ENCODE measurements at places on chromosomes 4 and X.

DNA sequence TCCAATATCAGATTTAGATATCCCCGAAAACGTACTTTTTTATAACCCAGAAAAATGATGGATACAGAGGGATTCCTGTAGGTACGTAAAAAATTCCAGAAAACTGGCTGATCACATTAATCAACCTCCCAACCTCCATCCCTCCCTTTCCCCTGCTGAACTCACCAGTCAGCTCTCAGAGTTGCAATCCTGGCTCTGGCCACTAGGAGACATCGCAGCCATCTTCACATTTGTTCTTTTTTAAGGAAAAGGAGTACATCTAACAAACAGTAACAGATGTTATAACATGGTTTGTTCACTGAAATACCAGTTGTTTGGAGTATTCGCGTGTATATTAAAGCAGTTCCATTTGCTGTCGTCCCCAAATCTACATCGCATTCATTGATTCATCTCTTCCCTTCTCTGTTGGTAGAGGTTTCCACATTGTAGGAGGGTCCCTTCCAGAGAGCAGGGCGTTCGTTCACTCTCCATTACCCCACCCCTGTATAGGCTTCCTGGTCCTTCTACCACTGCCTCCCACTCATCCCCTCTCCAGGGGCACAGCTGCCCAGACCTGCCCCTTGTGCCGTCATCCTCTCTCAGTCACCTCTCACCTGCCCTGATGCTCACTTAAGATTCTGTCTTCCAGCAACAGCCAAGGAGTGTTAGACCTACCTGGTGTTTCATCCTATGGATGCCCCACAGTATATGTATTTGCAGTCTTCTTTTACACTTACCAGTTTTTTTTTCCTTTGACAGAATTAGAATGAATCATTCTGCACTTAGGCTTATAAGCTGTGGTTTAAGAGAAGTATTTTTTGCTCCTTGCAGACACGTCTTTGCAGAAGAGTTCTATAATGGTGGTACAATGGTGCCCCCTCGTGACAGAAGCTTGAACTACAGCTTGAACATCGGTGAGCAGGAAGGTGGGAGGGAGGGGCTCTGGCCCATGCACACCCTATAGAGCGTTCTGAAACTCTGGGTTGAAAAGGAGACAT, 36.8 kb upstream of the RAB40AL start:
- DNase-seq: peak; percentile 64

GRCh38 chr4:86543560-86544309, 50.4 kb upstream of the PTPN13 start:
- DNase-seq: no peak

- DNase-seq: no peak
Measured at GRCh38 chr4:145315811-145316225, 135.4 kb upstream of the OTUD4 start.

- DNase-seq: no peak
Measured at GRCh38 chr4:96120206-96120605, 280.3 kb downstream of the PDHA2 start.

DNA sequence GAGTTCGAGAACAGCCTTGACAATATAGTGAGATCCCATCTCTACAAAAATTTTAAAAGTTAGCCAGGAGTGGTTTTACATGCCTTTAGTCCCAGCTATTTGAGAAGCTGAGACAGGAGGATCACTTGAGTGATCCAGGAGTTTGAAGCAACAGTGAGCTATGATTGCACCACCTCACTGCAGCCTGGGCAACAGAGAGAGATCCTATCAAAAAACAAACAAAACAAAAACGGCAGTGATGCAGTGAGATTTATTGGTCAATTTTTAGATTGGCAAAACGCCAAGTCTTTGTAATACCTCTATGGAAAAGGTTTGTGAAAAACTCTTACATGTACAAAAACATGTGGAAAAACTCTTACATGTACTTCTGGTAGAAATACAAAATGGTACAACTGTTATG, 91.3 kb downstream of the PTPN13 start:
- no peak for DNase-seq

- DNase-seq: no peak
Measured at GRCh38 chr4:171621646-171622045, 191.6 kb upstream of the GALNTL6 start.

DNA sequence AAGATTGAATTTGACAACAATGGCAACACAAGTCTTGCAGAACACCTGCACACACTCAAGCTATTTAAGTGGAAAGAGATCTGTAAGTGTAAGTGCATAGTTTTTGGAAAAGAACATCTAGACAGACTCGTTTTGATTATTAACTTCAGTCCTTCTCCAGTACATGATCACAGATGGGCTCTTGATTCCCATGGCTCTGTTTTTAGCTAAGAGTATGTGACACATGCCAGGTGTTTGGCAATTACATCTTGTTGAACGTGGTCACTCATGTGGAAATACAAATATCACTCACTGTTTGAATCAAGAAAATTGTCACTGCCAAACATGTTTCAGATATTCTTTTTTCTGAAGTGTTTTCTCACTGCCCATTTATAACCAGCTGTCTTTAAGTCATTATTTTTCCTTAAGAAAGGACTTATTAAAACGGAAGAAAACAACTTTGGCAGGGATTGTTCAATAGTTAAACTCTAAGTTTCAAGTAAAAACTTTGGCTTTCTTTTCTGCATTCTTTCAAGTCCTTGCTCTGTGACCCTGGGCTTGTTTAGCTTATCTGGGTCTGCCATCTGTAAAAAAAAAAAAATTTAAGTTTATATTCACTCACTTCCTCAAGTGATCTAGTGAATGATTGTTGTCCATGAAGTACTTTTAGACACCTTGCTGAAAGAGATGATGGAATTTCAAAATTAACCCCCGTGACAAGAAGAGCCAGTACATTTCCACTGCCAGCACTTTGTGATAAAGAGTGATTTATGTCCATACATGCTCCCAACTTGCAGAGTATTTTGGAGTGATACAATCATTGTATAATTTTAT, 125.4 kb downstream of the ATXN3L start:
- DNase-seq: no peak

DNA sequence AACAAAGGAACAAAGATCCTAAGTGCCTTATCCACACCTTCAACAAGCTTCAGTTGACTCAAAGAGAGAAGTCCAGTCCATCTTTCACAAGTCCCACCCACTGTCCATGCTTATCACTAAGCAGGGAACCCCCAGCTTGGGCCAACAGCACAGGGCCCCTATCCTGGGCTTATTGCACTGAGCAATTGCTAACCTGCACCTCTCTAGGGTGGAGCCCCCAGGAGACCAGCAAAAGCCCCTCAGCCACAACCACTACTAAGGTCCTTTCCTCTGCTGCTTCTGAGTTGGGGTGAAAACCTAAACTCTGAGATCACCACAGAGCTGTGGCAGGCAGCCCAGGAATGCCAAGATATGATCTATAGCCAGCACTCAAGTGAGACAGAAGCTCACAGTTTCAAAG, 96.7 kb upstream of the PBDC1 start:
- DNase-seq: no peak

GRCh38 chr4:159706704-159707103, 603.8 kb downstream of the RAPGEF2 start:
- no peak for DNase-seq

Measured in stimulated activated CD4-positive, alpha-beta T cell treated with anti-CD3 and anti-CD28 coated beads, Interleukin-4, amount 100 ng/mL, for 1 hour (primary cell).